Stimulated activated CD4-positive, alpha-beta T cell treated with anti-CD3 and anti-CD28 coated beads, Interleukin-15, amount 100 ng/mL, for 24 hours (primary cell): ENCODE measurements at places on chromosomes 16 and 17.

- DNase-seq: no peak
Measured at GRCh38 chr16:52251495-52251894, 295.4 kb downstream of the TOX3 start.

- no peak for DNase-seq
Measured at GRCh38 chr16:82535262-82535661, 91.5 kb upstream of the CDH13 start.

DNA sequence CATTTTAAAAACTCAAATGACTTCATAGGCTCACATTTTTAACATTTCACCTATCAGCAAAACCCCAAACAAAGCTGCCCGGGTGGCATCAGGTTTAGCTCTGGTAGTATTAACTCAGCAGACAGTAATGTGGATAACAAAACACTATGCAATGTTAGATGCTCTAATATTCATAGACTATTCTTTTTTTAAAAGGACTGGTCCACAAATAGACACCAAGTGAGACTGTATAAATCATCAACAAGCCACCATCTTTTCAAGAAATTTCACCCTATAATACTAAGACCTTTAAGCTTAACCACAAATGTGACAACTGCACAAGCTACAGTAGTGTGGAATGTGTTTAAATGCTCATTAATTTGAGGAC, 20.2 kb downstream of the SNN start:
- no peak for DNase-seq

- no peak for DNase-seq
Measured at GRCh38 chr16:87129771-87130170, 187.4 kb downstream of the C16orf95 start.

- DNase-seq: no peak
Measured at GRCh38 chr17:57369509-57369945, 113.2 kb downstream of the MSI2 start.

GRCh38 chr17:39225308-39225958, at the start of gene STAC2:
Gene STAC2 (minus strand): TSS chr17:39225945. CDS start chr17:39225502, 443 bp downstream.
- DNase-seq: no peak

DNA sequence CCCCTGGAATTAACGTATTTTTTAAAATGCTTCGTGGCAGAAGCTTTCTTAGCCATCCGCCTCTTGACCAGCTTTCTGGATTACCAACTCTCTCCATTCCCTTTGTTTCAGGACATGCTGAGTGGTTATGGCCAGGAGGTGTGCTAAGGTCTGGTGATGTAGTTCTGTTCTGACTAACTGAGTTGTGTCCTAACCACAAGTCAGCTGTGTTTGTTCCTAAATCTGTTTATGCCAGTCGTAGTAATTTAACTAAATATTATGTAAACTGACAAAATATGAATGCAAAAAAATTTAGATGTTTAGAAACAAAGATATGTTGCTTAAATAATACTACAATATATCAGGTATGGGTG, 61.6 kb downstream of the MRTFB start:
- no peak for DNase-seq

DNA sequence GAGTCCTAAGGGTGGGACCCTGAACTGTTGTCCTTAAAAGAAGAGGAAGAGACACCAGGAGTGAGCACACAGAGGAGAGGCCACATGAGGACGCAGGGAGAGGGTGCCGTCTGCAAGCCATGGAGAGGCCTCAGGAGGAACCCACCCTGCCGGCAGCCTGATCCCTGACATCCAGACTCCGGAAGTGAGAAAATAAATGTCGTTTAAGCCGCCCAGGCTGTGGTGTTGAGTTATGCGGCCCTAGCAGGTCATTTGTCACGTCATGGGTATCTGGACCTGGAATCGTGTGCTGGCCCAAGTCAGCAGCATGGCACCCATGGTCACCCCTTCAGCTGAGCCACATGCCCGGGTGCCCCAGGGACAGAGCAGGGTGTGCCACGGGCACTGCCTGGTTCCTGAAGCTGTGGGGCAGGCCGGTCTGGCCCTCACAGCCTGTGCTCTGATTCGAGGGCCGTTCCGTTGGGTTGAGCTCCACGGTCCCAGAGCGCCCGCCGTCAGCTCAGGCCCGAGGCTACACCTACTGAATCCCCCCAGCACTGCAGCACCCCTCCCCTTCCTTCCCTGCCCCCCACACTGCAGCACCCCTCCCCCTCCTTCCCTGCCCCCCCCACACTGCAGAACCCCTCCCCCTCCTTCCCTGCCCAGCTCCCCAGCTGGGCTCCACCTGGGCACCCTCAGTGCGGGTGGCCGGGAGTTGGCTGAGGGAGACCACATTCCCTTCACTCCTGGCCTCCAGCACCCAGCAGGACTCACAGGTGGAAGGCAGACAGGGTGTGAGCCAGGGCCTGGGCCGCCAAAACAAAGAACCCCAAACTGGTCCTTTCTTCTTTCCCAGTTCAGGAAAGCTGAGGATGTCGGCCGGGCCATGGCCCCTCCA, 2.7 kb upstream of the CCDC57 start:
- DNase-seq: peak; percentile 20

GRCh38 chr17:9811086-9811485, 10.8 kb downstream of the GSG1L2 start:
- DNase-seq: no peak

- DNase-seq: no peak
Measured at GRCh38 chr17:80729761-80730160, 185.1 kb downstream of the RPTOR start.

DNA sequence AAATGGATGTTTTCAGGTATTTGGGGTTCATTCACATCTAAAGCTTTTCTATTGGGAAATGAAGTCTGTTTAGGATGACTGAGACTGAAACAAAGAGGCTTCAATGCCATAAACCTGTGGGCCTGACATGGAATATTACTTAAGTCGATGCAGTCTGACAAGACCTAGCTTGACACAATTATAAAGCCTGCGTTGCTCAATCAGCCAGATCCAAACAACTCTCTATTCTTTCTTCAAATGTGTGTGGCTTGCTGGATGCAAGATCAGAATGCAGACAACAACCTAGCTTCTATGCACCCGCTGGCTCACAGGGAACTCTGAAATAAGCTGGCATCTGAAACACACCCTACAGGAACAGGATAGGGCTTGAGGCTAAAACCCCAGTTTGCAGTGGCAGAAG, 40.0 kb downstream of the RFFL start:
- no peak for DNase-seq

GRCh38 chr16:10123141-10123540, 59.1 kb downstream of the GRIN2A start:
- DNase-seq: no peak

GRCh38 chr16:69381231-69381630, 4.6 kb downstream of the TERF2 start:
- DNase-seq: no peak

- no peak for DNase-seq
Measured at GRCh38 chr17:83181991-83182619, 102.7 kb downstream of the METRNL start.

- no peak for DNase-seq
Measured at GRCh38 chr17:49549311-49549605, 26.4 kb upstream of the NXPH3 start.

GRCh38 chr16:54928411-54929089, 2.1 kb upstream of the IRX5 start:
- peak; percentile 59 for DNase-seq

DNA sequence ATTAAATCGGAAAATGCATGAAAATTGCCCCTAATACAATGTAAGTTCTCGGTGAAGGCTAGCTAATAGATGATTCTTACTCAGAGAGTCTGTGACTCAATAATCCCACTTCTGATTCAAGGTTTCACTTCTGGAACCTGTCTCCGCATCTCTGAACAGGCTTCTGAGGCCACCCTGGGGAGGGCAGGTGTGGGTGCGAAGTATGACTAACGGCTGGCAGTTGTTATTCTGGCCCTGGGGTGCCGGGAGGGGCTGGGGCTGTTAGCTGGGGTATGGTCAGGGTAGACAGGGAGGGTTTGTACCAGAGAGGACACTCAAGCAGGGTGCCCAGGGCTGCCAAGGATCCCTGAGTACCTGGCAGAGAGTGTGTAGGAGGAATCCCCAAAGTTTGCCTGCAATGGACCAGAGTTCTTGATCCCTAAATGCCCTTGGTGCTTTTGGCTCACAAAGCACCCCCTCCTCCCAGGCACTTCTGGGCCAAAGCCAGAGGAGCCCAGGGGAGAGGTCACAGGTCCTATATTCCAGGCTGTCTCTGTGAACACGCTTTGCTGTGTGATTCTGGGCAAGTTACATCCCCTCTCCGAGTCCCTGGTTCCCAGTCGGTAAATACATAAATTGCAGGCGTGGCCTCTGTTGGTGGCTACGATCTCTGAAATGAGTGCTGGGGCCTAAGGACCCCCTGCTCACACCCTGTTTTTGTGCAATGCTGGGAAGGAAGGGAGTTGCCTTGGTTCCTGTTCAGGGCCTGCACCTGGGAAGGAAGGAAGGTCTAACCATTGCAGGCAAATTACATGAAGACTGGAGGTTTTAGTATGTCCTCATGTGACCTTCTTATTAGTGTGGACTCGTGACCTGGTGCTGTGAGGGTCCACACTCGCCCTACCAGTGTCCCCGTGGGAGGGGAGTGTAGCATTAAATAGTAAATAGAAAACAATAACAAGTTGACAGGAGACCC, 49.9 kb upstream of the CPNE2 start:
- DNase-seq: peak; percentile 89
